ENCODE measurements at places on chromosomes 7 and 10.

GRCh38 chr10:1287487-1287886 is 231.3 kb downstream of the WDR37 start:
- no peak for DNase-seq

DNA sequence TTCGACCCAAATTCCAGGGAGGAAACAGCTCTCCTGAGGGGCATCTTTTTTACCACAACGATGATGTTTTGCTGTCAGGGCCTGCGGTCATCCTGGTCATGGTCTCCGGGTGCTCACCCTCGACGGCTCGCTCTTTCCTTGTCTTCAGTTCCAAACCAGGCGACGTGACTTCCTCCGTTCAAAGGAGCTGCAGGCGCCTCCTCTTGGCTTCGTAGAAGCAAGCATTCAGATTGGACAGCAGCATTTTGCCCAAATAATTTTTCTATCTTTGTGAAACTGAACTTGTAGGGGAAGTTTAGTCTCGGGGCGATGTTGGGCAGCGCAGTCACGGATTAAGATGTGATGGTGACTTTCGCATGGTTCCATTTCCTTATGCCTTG is 208.9 kb downstream of the DNAJB6 start:
- no peak for DNase-seq

- no peak for DNase-seq
Measured at GRCh38 chr10:89516149-89516832, 19.1 kb downstream of the SLC16A12 start.

DNA sequence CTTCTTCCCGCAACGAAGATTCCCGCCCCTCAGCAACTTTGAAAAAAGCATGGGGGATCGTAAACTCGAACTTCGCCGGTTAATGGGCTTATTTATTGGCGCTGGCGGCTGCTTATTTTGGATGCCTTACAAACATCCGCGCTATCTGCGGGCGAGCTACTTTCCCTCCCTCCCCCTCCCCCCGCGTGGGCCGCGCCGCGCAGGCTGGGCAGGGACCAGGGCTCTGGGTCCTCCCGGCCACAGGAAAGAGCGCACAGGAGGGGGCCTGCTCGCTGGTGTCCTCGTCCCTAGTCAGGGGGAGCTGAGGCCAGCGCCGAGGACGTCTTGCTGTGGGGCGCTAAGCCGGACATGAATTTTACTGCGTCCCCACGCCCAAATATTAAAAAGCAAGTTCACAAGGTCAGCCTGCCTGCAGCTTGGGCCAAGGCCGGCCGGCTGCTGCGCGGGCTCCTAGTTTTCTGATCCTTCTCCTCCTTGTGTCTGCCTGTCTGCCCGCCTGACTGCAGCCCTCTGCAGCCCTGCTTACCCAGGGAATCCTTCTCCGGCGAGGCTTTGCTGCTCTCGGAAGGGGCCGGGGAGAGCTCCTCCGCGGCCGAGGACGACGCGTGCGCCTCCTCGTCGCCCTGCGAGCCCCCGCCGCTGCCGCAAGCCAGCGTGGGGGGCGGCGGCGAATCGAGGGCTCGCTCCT is 1.2 kb downstream of the HOXA10 start:
- DNase-seq: peak; percentile 80

DNA sequence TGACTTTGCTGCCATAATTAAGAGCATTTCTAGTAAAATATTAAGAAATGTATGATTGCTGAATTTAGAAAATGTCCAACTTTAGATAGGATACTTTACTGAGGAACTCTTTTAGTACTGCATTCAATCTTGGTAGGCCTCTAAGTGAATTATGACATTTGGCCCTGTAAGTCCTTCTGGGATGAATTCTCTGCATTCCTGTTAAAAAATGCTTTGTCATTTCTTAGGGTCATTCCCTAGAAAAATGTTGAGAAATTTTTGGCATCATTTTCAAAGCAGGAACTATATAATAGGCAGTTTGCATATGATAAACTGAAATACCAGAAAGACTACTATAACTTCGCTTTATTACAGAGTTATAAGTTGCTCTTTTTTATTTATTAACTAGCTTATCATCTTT is 69.3 kb upstream of the PRR15 start:
- no peak for DNase-seq

DNA sequence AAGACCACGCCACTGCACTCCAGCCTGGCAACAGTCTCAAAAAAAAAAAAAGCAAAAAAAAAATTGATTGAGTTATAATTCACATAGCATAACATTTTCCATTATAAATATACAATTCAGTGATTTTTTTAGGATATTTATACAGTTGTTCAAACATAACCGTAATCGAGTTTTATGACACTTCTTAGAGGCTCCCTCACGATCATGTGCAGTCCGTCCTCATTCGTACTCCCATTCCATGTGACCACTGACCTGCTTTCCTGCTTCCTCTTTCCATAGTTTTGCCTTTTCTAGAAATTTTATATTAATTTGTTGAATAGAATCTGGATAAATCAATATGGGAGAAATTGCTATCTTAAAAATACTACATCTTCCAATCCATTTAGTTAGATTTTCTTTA is 45.7 kb downstream of the VTI1A start:
- DNase-seq: no peak

DNA sequence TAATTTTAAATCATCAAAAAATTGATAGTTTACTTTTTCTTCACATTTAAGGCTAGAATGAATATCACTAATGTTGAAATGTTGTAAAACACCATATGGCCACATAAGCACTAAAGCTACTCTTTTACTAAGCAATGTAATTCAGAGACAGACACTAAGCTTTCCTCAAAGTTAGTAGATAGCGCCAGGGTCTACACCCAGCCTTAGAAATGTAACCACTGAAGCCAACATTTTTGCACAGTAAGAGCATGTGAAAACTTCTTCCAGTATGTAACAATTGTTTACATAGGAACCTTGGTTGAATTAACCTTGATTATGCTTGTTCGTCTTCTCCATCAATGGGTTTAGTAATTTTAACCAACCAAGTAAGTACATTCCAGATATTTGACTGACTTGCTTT is 28.4 kb upstream of the PRKG1 start:
- no peak for DNase-seq

GRCh38 chr7:159013181-159013690 is 131.4 kb downstream of the VIPR2 start:
- no peak for DNase-seq

DNA sequence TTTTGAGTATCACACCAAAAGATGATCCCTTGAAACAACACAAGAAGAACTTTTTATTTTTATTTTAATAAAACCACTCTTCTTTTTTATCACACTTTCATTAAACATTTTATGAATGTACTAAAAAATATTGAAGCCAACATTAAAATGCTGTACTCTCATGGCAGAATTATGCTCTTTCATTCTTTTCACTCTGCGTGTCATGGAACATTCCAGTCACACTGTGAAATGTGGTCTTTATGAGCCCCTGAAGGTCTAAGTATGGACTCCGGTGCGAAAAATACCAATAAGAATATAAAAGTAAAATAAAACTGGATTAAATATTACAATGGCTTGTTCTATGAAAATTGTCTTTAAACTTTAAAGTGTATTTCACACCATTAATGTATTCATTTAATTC is 148.4 kb downstream of the TMEM26 start:
- DNase-seq: no peak

- peak; percentile 55 for DNase-seq
Measured at GRCh38 chr7:5827755-5828154, 46.3 kb upstream of the RNF216 start.

DNA sequence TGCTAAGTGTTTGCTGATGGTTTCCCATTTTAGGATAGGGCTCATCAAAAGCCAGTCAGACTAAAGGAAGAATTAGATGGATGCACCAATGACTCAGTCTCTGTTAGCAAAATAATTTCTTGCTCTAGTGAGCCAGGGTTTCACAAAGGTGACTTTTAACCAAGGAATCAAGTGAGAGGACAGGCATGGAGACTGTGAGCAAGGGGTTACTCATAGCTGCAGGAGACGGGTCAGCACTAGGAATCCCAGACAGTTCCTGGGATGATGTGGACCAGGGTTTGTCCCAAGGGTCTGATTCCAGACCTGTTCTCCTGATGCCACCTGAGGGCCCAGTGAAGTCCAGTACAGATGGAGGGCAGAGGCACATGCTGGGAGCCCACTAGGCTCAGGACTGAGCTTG is 138.1 kb downstream of the NOC3L start:
- DNase-seq: no peak

- no peak for DNase-seq
Measured at GRCh38 chr7:127892488-127893314, 138.5 kb downstream of the LRRC4 start.

DNA sequence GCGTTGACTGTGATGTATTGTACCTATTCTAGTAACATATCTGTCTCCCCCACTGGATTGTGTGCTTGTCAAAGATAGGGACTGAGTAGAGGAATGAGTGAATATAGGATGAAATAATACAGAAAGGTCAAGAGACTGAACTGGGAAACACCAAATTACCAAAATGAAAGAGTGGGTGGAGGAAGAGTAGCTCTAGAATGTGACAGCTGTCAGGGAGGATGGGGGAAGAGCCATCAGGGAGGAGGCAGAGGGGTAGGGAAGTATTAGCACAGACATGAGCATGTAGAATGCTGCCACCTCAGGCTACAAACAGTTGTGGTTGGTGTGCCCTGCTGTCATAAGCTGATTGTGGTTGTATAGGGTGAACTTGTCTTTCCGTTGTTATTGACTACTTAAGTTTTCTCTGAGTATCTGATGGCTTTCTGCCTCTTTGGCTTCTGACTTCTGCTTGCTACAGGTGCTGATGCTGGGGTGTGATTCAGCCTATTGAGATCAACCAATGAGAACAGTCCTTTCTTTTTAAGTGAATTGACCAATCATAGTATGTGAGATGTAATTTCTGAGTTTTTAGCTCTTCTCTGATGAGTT is 5.6 kb downstream of the CCSER2 start:
- DNase-seq: no peak

- DNase-seq: no peak
Measured at GRCh38 chr10:83555264-83555663, 584.0 kb upstream of the GHITM start.
